Eye (tissue), 1 donor: ENCODE measurements at places on chromosomes 7 and 10.

DNA sequence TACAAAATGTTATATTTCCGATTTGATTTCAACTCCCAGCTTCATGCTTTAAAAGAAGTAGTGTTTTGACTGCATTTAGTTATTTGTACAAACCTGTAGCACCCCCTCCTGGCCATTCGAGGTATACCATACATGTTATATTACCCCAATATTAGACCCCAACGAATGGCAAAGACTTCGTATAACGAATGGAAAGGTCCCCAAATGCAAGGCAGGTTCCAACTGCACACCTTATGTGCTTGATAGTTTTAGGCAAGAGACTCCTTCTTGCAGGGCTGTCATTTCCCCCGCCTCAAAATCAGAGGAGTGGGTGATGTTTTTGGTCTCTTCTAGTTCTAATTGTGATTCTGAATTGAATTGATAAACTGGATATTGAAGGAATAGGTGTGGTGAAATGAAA is 101.1 kb upstream of the TARP start:
- peak; percentile 52 for DNase-seq

- DNase-seq: no peak
Measured at GRCh38 chr10:16599662-16600061, 78.0 kb upstream of the C1QL3 start.

- DNase-seq: no peak
Measured at GRCh38 chr10:115857856-115858255, 415.1 kb downstream of the GFRA1 start.

DNA sequence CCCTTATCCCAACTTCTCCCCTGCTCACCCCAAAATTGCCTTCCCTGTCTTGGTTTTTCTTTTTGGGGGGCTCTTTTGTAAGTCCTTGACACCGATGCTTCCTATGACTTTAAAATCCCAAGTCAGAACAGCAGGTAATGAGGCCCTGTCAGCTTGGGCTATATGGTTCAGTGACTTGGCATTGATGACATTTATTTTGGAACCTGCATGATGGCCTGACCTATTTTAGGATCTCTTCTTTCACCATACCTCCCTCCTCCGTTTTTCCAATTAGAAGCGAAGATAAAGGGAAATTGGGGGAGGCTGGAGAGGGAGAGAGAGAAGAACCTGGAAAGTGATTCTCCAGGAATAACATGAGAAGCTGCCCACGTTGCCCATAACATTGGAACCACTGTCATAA is 424.9 kb upstream of the AUTS2 start:
- DNase-seq: no peak

DNA sequence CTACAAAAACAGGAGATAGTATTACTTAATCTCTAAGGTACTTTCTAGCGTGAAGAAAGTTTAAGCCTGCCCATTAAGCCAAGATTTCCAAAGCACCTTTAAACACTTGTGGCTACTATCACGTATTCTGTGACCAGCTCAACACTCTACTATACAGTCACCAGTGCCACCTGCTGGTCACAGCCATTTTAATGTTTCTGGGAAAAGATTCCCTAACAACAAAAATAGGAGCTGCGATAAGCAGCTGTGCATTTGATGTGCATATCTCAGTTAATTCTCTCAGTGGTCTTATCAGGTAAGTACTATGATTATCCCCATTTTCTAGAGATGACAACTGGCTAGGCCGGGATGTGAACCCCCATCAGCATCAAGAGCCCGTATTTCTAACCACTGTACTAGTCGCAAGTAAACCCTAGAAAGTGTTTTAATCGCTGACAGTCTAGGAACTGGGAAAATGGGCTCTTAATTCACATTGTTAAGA is 860 bp downstream of the SEC31B start:
- peak; percentile 93 for DNase-seq

- no peak for DNase-seq
Measured at GRCh38 chr7:5827755-5828154, 46.3 kb upstream of the RNF216 start.

DNA sequence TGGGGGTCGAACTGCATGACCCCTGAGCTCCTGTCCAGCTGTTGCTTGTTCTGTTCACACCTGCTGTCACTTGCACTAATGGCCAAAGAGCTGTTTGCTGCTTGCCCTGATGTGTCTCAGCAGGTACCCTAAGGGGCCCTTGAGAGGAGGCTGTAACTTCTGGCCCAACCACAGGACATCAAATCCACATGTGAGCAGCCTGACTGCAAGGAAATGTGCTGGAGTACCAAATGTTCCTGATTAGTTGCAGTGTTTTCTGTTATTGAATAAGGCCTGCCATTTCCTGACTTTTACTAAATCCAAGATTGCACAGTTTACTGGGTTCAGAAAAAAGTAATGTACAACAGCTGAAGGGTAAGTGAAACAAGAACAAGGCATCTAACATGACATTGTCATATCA is 91.7 kb upstream of the IL6 start:
- peak; percentile 24 for DNase-seq

DNA sequence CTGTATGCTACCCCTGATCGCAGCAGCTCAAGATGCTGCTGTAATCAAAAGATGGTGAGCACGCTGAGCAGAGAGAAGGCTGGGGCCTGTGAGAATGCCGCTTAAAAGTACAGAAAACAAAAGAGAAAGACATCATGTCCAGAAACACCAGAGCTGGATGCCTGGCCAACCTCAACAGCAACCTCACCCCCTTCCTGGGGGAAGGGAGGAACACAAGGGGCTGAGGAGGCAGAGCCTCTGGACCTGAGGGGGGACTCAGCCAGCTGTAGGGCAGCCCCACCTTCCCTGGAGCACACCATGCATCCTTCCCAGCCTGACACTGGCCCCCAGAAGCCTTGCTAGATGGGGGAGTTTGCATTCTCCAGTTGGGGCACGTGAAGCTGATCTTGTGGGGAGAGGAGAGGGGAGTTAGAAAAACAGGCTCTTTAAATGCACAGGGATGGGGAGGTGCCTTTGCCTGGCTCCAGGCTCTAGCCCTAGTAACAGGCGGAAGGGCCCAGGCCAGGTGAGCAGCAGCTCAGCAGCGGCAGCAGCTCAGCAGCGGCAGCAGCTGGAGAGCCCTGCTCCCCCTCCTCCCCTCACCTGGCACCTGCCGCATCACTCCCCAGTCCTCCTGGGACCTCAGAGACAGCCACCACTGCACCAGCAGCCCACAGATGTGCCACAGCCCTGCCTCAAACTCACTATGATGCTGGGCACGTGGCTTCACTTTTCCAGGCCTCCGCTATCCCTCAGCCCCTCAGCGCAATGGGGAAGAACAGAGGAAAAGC is 156.3 kb downstream of the NEURL1 start:
- no peak for DNase-seq

DNA sequence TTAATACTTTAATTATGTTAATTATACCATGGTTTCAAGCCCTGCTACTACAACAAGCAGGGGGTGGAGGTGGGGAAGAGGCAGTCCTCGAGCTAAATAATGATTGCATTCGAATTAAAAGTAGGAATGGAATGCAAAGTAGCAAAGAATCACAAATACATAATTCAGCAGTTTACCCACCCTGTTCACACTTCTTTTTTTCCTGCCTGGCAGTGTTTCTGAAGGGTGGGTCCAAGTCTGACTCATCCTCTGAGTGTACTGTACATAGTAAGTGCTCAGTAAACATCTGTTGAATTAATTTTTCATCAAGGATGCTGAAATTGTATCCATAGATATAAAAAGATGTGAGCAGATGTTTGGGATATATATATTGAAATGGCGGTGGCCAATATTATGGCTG is 778.8 kb downstream of the LRMDA start:
- no peak for DNase-seq

DNA sequence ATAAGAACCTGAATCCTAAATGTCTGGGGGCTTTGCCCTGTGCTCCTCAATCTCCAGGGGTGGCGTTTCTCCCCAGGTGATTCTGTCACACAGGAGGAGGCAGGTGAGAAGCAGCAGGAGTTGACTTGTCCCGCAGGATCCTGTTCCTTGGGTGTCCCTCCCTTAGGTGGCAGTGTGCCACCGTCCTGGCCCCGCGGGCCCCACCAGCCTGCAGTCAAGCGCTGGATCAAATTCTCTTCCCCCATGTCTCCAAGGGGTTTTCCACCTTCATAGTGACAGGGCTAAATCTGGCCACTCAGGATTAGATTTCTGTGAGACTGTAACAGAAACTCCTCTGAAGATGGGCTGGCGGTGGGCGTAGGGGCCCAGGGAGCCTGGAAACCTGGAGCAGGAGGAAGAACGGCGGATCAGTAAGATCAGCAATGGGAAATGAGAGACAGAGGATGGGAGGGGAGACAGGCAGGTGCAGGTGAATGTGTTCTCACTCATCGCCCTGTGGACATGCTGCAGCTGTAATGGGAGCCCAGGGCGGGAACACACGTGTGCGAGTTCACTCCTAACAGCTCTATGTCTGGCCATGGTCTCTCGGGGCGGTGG is 329.2 kb upstream of the COBL start:
- no peak for DNase-seq

DNA sequence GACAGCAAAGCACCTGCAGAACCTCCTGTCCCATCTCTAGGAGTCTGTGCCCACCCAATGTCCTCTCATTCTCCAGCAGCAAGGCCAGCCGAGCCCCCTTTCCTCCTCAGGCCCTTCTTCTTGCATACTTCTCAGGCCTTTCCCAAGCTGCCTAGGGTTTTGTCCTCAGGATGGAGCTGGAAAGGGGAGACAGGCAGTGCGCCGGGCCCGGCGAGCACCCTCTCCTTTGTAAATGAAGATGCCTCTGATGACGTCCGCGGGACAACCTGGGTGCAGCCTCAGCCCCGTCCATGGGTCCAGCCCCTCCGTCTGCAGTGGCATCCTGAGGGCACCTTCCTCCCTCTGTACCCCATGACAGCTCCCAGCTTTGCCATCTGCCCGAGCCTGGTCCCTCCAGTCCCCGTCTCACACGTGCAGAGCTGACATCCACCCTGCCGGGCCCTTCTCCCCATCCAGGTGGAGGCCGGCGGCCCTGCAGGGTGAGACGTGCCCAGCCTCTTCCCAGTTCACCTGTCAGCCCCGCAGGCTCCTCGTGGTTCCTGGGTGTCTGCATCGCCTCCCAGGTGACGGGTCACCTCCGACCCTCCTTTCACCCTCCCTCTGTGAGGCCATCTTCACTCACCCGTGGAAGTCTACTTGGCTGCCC is 36.4 kb downstream of the JAKMIP3 start:
- no peak for DNase-seq

- DNase-seq: no peak
Measured at GRCh38 chr7:141370178-141370577, 181.0 kb upstream of the AGK start.

DNA sequence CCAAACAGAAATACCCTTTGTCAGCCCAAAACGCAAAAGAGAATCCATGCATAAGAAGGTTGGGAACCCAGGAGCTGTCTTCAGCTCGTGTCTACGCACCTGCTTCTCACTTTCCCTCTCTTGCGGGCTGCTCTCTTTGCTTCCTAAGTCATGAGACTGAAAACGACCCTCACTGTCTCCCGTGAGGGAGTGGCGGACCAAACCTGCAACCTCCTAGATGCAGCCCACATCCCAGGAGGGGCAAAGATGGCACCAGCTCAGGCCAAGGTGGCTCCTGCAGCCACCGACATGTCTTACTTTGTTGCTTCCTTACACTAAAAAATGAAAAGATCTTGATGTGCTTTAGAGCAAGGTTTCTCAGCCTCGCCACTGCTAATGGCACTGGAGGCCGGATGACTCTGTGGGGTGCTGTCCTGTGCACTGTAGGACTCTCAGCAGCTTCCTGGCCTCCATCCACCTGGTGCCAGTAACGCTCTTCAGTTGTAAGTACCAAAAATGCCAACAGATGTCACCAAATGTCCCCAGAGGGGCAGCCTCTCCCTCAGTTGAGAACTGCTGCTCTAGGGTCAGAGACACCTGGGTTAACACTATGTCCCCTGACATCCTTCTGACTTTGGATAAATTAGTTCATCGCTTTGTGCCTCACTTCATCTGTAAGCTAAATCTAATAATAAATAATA is 179.8 kb upstream of the PFKP start:
- DNase-seq: no peak

- DNase-seq: peak; percentile 51
Measured at GRCh38 chr10:34193931-34194626, 621.0 kb downstream of the PARD3 start.

- DNase-seq: no peak
Measured at GRCh38 chr10:73585327-73585726, 5.8 kb downstream of the USP54 start.

DNA sequence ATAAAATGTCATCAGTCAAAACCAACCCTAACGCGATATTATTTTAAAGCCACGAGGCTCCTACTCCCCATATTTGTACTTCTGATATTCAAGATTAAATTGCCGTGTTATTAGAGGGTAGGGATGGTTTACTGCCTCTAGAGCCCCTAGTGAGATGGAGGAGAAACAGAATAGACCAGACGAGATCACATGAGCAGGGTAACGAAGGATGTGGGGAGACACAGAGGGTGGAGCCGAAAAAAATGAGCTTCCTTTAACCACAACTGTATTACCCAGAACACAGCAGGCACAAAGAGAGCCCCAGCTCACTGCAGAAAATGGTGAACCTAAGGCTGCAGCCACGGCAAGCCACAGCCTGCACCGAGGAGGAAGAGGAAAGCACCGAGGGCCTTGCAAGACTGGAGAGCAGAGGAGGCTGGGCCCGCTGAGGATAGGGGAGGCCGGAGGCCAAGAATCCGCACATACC is 14.3 kb downstream of the ZC3HAV1 start:
- DNase-seq: no peak

DNA sequence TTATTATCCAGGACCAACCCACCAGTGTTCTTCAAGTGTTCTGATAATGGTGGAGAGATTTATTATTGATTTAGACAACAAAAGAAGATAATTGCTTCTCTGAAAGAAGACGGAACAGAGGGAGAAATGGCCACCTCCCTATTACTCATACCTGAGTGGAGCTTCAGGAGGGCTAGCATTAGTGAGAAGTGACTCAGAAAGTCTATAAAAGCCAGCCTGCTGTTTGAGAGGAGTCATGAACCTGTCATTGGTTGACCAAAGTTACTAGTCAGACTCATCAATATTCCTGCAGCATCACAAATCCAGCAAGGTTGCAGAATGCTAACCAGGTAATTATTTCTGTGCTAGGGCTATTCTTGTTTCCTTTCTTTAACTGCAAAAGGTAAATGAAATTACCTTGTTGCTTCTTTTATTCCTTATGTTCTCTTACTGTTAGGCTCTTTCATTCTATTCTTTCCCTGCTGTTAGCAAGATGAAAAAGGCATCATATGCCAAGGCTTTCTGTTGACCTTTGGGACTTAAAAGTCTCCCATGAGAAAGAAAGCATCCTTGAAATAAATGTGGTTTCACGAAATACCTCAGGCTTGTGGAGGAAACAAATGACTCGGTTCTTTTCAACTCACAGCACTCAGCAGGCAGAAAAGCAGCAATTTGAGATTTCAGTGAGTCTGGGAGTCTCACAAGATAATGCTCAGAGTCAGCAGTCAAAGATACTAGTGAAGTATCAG is 256.4 kb upstream of the PHYHIPL start:
- peak; percentile 48 for DNase-seq

- DNase-seq: no peak
Measured at GRCh38 chr10:51233337-51234100, 159.2 kb downstream of the PRKG1 start.
